Fibroblast of skin of right quadriceps (primary cell): ENCODE measurements at places on chromosomes 3 and 15.
A peak's percentile ranks its signal among the peaks of the same experiment; 100 is the strongest.

- no peak for DNase-seq
Observed at GRCh38 chr3:54274607-54275006, 152.3 kb downstream of the CACNA2D3 start.

- DNase-seq, result no peak
Observed at GRCh38 chr3:42668793-42669217, 15.3 kb downstream of the ZBTB47 start.

GRCh38 chr3:43894176-43895049 lies 203.7 kb downstream of the ABHD5 start:
- DNase-seq, result peak; percentile 79

- DNase-seq, result no peak
Observed at GRCh38 chr15:41480396-41481140, 13.1 kb upstream of the ITPKA start.

DNA sequence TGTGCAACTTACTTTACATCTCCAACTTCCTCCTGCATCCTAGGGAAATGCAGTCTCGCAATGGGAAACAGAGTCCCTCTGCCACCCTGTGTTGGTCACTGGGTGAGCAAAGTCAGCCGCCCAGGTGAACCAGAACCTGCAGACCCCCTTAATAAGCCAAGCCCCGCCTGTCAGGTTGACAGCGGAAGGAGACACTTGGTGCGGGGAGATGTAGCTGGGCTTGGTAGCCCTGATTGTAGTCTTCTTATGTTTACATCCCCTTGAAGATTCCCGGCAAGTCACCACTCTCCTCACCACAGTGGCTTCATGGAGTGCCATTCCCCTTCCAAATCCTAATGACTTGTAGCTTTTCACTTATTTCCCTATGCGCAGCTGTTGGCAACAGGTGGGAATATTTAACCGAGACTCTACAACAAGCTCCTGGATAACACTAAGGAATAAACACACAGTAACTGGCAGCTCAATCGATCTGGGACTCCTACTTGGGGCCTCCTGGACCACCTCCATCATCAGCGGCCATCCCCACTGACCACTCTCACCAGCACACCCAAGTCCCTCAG lies 17.7 kb upstream of the CLSTN2 start:
- DNase-seq, result no peak

DNA sequence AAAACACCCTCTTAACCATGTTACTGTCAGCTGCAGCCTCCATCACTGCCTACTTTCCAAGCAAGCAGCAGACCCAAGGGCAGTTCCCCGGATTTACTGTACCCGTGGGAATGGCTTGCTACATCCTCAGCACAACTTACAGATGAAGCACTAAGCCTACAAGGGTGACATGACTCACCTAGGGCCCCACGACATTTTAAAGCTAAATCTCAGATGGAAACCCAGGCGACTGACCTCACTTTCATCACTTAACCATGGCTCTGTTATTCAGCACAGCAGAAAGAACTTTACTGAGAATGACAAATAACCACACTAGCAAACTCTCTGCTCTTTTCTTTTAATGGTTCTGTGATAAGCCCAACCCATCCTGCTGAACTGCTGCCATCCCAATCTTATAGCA lies 65.6 kb downstream of the SUMF1 start:
- peak; percentile 37 for DNase-seq

DNA sequence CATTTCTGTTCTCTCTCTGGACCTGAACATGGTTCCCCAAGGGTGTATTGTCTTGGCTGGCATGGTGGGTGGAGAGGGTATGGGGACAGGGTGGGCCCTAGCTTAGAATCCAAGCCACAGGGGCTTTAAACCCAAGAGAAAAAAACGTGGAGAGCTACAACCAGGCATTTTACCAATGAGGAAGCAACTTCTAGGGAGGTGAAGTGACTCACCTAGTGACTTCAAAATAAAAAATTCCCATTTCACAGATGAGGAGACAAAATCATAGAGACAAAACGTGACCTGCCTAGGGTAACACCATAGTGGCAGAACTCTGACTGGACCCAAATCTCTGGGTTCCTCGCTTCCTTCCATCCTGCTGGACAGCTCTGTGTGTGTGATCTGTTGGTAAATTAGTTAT lies 216.8 kb downstream of the RPLP1 start:
- DNase-seq, result no peak

DNA sequence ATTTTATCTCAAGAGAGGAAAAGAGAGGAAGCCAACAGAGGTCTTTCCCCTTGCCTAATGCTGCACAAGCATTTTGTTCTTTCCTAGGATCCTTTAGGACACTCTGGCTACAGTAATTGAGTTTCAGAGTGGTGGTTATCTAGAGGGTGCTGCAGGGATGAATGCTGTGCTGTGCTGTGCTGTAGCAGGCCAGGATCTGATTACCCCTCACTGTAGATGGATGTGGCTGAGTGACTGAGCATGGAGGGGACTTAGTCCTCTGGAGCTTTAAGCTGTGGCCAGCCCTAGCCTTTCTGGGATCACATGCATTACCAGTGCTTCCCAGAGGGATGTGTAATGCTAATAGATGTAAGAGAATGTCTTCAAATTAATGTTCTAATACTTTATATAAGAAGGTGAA lies 94.8 kb downstream of the SLC9A9 start:
- DNase-seq, result no peak

GRCh38 chr3:65955792-65956477 lies 82.8 kb downstream of the MAGI1 start:
- peak; percentile 79 for DNase-seq

DNA sequence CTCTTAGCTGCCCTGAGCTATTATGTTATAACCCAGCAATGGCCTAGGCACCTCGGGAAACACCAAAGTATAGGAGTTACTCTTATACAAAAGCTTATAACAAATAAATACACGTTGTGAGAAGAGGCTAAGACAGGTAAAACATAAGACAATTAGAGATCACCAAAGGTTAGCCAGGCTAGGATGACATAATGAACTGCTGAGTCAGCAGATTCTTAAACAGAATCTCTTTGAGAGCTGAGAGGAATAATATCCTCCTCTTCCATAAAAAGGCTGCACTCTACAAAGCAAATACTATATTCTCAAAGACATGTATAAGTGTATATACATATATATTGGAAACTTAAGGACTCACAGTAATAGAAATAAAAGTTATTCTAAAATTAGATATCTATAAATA lies 37.2 kb downstream of the GOLIM4 start:
- no peak for DNase-seq

GRCh38 chr15:40952301-40952900 lies 870 bp upstream of the CHAC1 start:
- DNase-seq, result no peak

GRCh38 chr15:58247855-58248842 lies 110.0 kb downstream of the AQP9 start:
- DNase-seq, result no peak

- no peak for DNase-seq
Observed at GRCh38 chr3:10583798-10584708, 78.7 kb upstream of the ATP2B2 start.

GRCh38 chr3:175029828-175030227 lies 170.7 kb downstream of the NAALADL2 start:
- no peak for DNase-seq

GRCh38 chr3:152376351-152377183 lies 107.8 kb downstream of the MBNL1 start:
- DNase-seq, result peak; percentile 89

DNA sequence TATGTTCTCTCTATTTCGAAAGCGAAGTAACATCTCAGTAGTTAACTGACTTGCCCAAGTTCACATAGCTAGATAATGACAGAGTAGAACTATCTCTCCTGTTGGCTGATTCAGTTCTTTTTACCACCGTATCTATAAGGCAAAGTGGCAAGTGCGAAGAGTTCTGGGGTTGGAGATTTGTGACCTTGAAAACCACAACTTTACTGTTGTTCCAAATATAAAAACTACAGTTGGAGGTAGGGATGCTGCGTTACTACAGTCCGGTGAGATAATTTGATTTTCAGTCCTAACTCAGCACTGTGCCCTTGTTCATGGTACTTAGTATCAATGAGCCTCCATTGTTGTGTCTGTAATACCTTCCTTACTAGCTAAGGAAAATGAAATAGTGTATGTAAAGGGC lies 71.2 kb upstream of the GOLGA8B start:
- DNase-seq, result no peak

- DNase-seq, result peak; percentile 32
Observed at GRCh38 chr3:171187706-171188290, 161.3 kb upstream of the SLC2A2 start.

DNA sequence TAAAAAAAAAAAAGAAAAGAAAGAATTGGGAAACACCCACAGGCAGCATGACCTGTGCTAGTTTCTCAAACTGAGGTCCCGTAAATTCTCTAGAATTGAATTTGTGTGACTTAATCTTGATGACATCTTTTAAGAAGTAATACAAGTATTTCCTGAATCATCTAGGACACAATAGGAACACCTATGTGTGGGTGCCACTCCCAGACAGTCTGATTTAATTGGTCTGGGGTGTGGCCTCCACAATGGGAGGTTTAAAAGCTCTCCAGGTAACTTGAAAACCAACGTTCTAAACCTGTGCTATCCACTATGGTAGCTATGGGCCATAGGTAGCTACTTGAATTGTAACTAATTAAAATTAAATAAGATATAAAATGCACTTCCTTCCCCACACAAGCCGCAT lies 28.1 kb downstream of the CFAP92 start:
- DNase-seq, result no peak

DNA sequence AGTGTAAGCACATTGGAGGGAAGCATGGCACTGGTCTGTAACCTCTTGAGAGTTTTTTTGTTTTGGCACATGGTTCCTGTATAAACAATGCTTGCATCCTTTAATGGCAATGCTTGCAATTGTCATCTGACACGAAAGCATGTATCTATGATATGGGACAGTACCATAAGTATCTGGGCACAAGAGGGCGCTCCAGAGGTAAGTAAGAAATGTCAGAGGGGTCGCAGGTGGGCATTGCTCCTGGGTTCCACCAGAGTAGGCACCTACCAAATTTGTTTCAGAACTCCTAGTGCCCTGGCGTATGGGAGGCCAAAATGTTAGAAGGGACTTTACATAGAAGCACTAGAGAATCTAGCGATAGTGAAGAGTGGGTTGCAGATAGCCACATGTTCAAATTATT lies 58.7 kb upstream of the BCHE start:
- DNase-seq, result peak; percentile 3

DNA sequence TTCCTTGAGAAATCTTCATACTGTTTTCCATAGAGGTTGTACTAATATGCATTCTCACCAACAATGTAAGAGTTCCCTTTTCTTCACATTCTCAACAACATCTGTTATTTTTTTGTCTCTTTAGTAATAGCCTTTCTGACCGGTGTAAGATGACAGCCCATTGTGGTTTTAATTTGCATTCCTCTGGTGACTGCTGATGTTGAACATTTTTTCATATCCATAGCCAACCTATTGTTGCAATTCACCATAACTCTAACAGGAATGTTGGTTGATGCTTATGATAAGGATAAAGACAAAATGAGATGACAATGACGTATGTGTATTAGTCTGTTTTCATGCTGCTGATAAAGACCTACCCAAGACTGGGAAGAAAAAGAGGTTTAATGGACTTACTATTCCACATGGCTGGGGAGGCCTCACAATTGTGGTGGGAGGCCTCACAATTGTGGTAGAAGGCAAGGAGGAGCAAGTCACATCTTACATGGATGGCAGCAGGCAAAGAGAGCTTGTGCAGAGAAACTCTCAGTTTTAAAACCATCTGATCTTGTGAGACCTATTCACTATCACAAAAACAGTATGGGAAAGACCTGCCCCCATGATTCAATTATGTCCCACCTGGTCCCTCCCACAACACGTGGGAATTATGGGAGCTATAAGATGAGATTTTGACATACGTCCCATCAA lies 37.6 kb upstream of the RHCG start:
- peak; percentile 4 for DNase-seq

DNA sequence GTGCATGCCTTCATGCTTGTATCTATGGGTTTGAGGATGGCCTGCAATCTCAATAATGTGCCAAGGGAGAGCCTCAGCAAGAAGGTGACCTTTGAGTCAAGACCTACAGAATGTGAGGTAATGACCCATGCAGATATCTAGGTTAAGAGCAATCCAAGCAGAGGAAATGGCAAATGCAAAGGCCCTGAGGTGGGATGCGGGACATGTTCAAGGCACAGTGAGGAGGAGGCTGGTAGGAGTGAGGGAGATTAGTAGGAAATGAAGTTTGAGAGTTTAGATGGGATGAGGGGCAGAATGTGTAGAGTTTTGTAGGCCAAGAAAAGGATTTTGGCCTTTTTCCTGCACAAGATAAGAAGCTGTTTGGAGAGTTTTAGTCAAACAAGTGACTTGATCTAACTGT lies 4.7 kb upstream of the MAP2K5 start:
- DNase-seq, result no peak

- peak; percentile 74 for DNase-seq
Observed at GRCh38 chr3:9291821-9292410, 42.5 kb upstream of the SRGAP3 start.
